ENCODE measurements at places on chromosomes 12 and 14.
A peak's percentile ranks its signal among the peaks of the same experiment; 100 is the strongest.

DNA sequence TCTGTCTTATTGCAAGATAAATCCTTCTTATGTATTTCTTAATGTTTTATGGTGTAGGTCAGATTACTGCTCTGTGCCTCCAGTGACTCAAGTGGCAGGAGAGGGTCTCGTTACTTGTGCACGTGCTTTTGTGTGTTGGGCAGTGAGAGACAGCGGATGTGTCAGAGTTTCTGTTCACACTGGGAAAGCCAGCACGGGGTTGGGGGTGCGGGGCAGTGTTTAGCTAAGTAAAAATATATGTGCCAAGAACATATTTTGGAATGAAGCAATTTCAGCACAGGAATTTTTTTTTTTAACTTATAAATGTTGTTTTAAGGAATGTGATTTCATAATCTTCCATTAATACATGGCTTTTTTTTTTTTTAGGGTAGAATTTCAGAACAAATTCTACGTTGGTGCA is 4.5 kb upstream of the DNAH10 start:
- DNase-seq: no peak

GRCh38 chr14:22478670-22479069 is 110.4 kb downstream of the DAD1 start:
- DNase-seq: no peak

GRCh38 chr14:94697773-94698556 is 71.9 kb downstream of the GSC start:
- no peak for DNase-seq

- DNase-seq: no peak
Observed at GRCh38 chr12:113030875-113031525, 25.5 kb upstream of the DTX1 start.

DNA sequence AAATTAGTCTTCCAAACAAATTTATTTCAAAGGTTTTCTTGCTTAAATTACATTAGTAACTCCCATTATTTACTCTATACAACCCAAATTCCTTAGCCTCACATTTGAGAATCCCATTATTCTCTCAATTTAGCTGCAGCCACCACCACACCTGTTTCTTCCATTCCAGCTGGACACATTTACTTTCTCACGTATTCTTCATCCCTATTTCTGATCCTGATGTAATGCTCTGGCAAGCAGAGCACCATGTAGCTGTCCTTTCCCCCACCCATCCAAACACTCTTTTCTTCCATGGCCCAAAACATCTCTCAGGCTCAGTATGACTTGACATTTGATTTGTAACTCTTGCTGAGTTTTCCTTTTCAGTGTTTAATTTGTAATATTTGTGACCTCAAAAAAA is 240.2 kb upstream of the CLEC14A start:
- DNase-seq: no peak

GRCh38 chr14:105375635-105376057 is 22.7 kb upstream of the TEX22 start:
- DNase-seq: no peak

DNA sequence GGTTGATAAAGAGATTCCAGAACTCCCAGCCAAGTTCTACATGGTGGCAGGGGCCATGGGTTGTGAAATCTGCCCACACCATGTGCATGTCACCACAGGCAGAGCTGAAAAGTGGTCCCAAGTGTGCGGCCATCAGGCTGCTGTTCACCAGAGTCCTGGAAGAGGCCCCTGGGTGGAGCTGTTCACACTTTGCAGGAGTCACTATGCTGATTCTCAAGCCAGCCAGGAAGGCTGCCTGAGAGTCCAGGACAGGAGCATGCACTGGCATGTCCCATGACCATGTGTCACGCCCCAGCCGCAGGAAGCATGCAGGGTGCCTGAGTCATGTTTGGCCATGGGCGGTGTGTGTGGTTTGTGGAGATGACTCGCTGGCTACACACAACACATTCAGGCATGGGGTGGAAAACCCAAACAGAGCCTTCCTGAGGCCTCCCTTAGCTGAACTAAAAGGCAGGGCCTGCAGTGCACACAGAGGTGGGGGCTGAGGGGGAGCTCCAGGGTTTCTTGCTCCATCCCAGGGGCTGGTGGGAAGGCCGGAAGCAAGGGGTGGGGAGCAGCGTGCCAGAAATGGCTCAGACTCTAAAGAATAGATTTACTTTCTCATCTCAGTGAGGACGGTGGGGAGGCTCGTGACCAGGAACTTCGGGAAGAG is 19.4 kb downstream of the ABCB9 start:
- no peak for DNase-seq

- no peak for DNase-seq
Observed at GRCh38 chr14:68791902-68792677, 777 bp downstream of the ZFP36L1 start.

GRCh38 chr14:88348546-88348945 is 25.5 kb upstream of the KCNK10 start:
- DNase-seq: no peak

- DNase-seq: no peak
Observed at GRCh38 chr12:90280564-90281058, 572.0 kb upstream of the ATP2B1 start.

GRCh38 chr14:59580911-59581310 is 4.3 kb upstream of the CCDC175 start:
- no peak for DNase-seq

DNA sequence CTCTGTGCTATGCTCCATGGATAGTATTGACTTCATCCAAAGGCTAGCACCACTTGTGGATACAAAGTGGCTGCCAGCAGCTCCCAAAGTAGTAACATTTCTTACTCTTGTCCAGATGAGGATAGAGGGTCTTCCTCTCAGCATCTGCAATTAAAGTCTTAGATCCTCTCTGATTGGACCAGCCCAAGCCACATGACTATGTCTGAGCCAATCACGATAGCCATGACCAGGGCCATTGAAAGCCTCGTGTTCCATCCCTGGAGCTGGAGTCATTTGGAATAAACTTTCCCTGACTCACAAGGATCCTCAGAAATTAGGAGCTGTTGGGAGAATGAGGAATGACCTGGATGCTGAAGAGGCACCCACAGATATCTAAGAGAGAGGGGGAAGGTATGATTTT is 28.5 kb upstream of the SLC24A4 start:
- no peak for DNase-seq

GRCh38 chr14:87386524-87386923 is 606.5 kb downstream of the GALC start:
- DNase-seq: no peak

DNA sequence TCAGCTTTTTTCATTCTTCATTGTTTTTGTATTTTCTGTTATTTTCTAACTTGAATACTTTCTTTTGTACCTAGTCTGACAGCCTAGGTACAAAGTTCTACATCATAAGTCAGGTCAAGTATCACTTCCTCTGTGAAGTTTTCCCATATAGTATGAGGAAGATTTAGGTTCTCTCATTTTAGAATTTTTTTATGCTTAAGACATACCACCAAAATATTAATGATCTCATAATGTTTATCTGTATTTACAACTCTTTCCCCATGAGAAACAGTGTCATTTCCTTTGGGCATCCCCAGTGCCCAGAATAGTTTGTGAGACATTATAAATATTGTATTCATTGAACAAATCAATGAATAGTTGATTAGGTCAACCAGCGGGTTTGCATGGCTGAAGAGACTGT is 3.1 kb upstream of the ATF7IP start:
- DNase-seq: no peak

- DNase-seq: no peak
Observed at GRCh38 chr12:12600659-12601058, 11.0 kb upstream of the CREBL2 start.

DNA sequence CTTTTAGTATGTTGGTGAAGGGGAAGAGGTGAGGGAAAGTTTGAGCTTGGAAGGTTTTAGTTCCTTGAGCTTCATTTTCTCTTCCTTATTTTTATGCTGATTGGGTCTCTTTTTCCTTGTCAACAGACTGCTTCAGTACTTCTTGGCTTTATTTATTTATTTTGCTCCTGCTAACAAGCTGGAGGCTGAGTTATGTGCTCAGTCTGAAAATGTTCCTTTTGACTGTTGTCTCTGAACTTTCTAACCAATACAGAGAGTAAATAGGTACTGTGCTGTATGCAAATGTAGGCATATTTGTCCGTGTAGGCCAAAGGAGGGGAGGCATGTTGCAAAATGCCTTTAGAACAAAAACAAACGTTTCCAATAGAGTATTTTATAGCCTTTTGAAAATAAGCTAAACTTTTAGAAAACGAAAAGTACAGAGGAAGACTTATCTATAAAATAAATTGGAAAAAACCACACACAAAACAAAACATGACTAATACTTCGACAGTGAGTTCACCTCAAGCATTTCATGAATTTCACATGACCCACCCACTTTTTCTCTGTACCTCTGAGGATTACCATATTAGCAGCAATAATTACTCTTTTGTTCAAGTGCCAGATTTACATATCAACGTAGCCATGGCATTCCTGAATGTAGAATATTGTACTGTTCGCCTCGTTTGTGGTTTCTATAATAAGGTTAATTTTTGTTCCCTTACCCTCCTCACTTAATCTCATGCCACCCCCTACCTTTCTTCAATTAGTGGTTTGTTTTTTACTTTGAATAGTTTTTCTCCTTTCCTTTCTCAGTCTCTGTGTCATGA is 4.7 kb upstream of the CREBL2 start:
- no peak for DNase-seq

GRCh38 chr14:102663440-102663839 is 71.0 kb downstream of the RCOR1 start:
- DNase-seq: no peak

DNA sequence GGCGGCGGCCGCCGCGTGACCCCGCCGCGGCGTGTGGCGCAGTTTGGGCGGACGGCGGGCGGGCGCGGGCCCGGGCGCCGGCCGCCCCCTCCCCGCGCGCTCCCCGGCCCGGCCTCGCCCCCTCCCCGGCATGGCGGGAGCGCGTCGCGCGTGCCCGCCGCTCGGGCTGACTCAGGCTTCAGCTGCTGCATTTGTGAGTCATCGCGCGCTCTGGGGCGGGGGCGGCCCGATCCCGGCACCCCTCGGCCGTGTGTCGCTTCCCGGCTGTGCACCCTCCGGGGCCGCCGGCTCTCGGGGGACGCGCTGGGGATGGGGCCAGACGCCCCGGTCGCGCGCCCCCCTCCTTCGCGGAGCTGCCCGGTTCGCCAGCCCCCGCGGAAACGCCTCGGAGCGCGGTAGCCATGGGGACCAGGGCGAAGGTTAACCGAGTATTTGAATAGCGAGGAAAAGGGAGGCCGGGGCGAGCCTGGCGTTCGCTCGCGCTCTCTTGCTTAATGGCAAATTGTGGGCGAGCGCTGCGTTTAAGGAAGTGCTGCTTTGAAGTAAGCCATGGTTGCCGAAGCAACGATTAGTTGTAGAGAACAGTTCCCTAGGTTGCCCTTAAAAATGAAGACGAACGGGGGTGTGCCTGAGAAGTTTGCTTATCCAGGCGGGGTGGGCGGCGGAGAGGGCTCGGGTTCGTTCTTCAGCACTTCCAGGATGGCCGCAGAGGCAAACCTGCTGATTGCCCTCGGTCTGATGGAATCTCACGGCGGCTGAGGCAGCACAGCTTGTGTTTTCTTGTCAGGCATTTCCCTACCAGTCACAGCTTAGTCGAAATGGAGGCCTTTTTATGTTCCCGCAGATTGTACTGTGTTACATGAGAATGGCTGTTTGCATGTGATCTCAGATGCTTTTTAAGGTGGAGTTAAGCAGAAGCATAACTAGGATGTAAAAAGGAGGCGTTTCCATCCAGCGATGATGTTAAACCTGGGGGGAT is 896 bp downstream of the EIF5 start:
- peak; percentile 56 for DNase-seq

GRCh38 chr14:51328064-51328771 is 88.2 kb downstream of the TMX1 start:
- DNase-seq: no peak

GRCh38 chr12:5078423-5078822 is 34.7 kb downstream of the KCNA5 start:
- DNase-seq: no peak

- no peak for DNase-seq
Observed at GRCh38 chr12:76782526-76782925, 18.6 kb downstream of the ZDHHC17 start.

DNA sequence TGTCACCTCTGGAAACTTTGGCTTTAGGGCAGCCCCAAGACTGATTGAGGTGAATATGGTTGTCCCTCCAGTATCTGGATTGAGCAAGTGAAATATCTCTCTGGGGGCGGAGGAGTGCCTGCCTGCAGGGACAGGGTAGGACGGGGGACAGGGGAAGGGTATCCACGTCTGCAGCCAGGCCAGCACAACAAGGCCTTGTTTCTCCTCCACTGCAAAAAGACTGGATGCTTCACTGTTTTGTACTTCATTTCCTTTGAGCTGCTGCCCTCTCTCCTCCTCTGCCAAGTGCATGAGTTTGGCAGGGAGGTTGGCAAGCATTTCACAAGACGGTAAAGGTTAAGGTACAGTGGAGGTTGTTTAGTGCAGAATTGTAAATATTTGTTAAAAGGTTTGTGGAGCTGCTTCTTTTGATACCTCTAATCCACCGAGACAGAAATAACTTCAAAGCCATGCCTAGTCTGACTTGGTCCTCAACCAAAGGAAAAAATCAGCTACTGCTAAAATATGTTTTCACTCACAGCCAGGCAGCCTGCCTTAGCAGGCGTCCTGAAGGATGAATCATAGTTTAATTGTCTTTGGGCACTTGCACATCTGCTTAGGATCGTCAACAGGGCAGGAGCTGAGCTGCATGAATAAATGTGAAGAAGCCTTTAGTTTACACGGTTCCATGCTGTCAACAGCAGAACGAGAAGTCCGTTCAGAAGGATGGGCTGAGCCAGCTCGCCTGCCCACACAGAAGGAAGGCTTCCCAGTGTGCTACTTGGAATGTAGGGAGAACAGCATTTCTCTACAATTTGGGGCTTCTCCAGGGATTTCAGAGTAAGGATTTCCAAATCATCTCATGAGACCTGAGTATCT is 269.7 kb downstream of the TTC6 start:
- no peak for DNase-seq

- DNase-seq: no peak
Observed at GRCh38 chr14:34223373-34224148, 238.5 kb downstream of the SPTSSA start.

- DNase-seq: no peak
Observed at GRCh38 chr14:101918065-101918989, 46.0 kb upstream of the DYNC1H1 start.

DNA sequence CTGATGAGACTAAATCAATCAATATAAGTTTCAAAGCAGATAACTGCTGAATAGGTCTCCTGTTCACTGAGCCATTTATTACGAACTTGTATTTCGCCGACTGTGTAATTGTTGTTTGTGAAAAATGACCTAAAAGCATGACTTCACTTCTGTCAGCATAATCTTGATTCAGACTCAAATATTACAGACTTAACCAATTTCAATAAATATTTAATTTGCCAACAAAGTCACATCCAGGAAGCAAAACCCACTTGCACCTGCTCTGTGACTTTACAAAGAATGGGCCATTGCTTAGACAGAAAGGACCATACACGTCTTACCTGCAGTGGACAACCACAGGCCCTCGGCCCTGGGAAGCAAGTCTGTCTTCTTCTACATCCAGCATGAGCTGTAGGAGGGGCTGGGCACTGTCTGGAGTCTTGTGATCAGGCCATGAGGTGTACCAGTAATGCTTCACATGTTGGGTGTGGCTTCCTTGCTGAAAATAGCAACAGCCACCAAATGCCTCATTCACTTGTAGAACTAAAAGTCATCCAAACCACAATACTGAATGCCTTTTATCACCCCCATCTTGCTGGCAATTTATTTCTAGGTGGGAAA is 23.5 kb upstream of the PTPRB start:
- DNase-seq: no peak

GRCh38 chr14:89509891-89510290 is 92.9 kb upstream of the FOXN3 start:
- no peak for DNase-seq

- no peak for DNase-seq
Observed at GRCh38 chr14:79567306-79567705, 644.0 kb downstream of the DIO2 start.

GRCh38 chr14:76217179-76217578 is 65.5 kb downstream of the GPATCH2L start:
- no peak for DNase-seq

- no peak for DNase-seq
Observed at GRCh38 chr14:24277606-24278321, 6.4 kb upstream of the RABGGTA start.
